Bladder microvascular endothelial cell (primary cell): ENCODE measurements at places on chromosomes 1 and 21. TPM values are rescaled to one million over a fixed set of nuclear protein-coding genes. Genes with fewer than 3 reads are reported as not detected.

Gene MATN1
- total RNA-seq = 0.13 and 0.16 TPM in 2 replicates

Gene SAMD13
- 1.1 and 1.3 TPM in 2 replicates for total RNA-seq

Gene SF3B4
- total RNA-seq = 6.2 and 18.9 TPM in 2 replicates

Gene NUAK2
- total RNA-seq = 2.9 and 16.2 TPM in 2 replicates

Gene FOXD2
- under 0.01 and 0.06 TPM in 2 replicates for total RNA-seq

Gene TPTE
- not detected in 2 replicates for total RNA-seq

Gene IL24
- not detected in 2 replicates for total RNA-seq

Gene RAB42
- 0.65 and 5.2 TPM in 2 replicates for total RNA-seq

Gene FAAH
- 0.32 and 1.2 TPM in 2 replicates for total RNA-seq

Gene DNAH14
- total RNA-seq = 5.0 and 8.6 TPM in 2 replicates

Gene KCNA10
- total RNA-seq = not detected in 2 replicates

Gene IPO9
- 28.5 and 50.0 TPM in 2 replicates for total RNA-seq

Gene RNF11
- total RNA-seq = 64.4 and 141 TPM in 2 replicates

Gene CNR2
- total RNA-seq = not detected in 2 replicates
